ENCODE measurements at places on chromosomes 5 and 9. TPM values are rescaled to one million over a fixed set of nuclear protein-coding genes. Genes with fewer than 3 reads are reported as not detected.
A peak's percentile ranks its signal among the peaks of the same experiment; 100 is the strongest.

FKBP15 gene
- 25.8 TPM for total RNA-seq

DNA sequence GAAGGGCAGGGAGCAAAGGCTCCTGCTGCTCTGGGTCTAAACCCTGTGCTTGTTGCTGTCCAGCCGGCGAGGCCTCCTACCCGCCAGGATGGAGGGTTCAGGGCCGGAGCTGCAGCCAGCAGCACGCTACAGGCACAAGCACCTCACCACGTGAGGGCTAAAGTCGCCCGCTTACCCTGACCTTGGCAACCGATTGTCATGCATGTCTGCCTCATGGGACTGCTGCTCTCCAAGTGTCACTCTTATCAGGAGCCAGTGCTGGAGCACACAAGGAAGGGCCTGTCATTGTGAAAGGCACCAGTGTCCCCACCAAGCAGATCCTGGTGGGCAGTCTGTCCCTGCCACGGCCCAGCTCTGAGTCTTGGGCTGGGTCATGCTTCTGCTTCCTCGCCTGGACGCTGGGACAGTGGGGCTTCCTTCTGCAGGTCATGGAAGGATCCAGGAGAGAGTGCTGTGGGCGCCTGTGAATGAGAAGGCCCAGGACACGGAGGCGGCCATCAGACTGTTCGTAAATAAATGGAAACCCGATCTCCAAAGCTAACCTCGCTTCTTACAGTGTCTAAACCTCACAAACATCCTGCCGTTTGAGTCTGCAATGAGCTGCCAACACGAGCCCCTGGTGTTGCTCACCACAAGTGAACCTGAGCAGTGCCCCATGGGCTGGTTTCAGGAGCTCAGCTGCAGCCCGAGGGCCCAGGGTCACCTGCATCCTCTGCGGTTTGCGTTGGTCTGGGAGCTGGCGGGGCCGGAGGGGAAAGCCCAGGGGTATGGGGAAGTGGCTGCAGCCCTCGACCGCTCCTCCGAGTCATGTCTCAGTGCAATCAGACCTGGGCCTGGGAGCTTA lies 58.2 kb upstream of the RXRA start:
- no peak overlapping the region for H3K27ac ChIP-seq
- H3K36me3 ChIP-seq: no peaks in the 10 kb centered on the region
- no peaks in the 10 kb centered on the region for H3K4me1 ChIP-seq
- no peak for DNase-seq

DNA sequence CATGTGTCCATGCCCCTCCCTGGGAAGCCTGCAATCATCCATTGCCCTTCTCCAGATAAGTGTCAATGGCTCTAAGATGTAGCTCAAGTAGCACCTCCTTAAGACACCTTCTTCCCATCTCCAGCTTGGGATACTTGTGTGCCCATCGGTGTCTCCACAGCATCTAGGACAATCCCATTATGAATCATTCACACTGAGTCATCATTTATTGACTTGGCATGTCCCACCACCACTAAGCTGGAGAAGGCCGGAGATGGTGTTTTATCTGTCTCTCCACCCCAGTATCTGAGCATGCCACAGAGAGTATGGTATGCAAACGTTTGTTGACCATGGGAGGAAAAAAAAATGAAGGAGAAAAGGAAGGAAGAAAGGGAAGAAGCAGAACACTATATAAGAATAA lies 342.2 kb downstream of the TRIM32 start:
- DNase-seq: no peak
- H3K27ac ChIP-seq: no peak overlapping the region
- H3K4me1 ChIP-seq: no peaks in the 10 kb centered on the region
- no peaks in the 10 kb centered on the region for H3K27me3 ChIP-seq
- H3K36me3 ChIP-seq: no peaks in the 10 kb centered on the region

- no peak overlapping the region for H3K27ac ChIP-seq
- no peaks in the 10 kb centered on the region for H3K36me3 ChIP-seq
- H3K4me3 ChIP-seq: no peak overlapping the region
- no peaks in the 10 kb centered on the region for H3K4me1 ChIP-seq
- DNase-seq: no peak
- H3K27me3 ChIP-seq: peaks cover 7% of the 10 kb centered on the region
Measured at GRCh38 chr9:116777116-116777515, 90.0 kb downstream of the TRIM32 start.

- H3K4me1 ChIP-seq: no peaks in the 10 kb centered on the region
- H3K4me3 ChIP-seq: no peak overlapping the region
- no peak for DNase-seq
- H3K27ac ChIP-seq: no peak overlapping the region
- no peaks in the 10 kb centered on the region for H3K36me3 ChIP-seq
Measured at GRCh38 chr5:144315026-144315425, 144.4 kb downstream of the KCTD16 start.

DNA sequence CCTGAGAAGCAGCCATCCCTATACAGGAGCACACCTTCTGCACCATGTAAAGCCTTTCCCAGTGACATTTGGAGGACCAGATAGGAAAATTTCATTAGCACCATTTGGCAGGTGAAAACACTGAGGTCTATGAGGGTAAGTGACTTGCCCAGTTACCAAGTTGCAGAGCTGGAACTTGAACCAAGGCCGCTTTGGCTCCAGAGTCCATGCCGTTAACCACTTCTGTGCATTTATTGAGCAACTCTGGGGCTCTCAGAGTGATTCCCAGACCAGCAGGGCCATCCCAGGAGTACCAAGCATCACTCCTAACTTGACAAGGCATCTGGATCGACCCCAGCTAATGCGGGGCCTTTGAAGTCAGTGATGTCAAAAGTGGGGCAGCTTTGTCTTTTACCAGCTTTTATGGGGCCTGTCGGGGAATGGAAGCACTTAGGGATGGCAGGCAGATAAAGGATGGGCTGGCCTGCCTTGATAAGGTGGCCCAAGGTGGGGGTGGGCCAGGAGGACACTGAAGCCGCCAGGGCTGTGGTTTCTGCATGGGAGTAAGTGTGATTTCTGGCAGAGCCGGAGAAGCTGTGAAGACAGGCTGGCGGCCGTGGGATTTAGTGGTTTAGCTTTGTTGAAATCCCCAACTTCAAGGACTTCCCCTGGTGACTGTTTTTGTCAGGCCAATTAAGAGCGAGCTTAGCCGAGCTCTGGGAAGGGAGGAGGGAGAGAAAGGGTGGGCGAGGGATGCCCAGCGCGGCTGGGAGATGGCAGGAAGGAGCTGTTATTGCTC lies 127.3 kb downstream of the MACROH2A1 start:
- H3K36me3 ChIP-seq: no peaks in the 10 kb centered on the region
- no peak for DNase-seq
- no peaks in the 10 kb centered on the region for H3K4me1 ChIP-seq
- no peak overlapping the region for H3K4me3 ChIP-seq
- H3K27ac ChIP-seq: no peak overlapping the region
- H3K27me3 ChIP-seq: peaks cover 4% of the 10 kb centered on the region

GRCh38 chr5:136001466-136001981 lies 27.3 kb upstream of the TGFBI start:
- H3K27ac ChIP-seq: no peak overlapping the region
- no peaks in the 10 kb centered on the region for H3K4me1 ChIP-seq

DNA sequence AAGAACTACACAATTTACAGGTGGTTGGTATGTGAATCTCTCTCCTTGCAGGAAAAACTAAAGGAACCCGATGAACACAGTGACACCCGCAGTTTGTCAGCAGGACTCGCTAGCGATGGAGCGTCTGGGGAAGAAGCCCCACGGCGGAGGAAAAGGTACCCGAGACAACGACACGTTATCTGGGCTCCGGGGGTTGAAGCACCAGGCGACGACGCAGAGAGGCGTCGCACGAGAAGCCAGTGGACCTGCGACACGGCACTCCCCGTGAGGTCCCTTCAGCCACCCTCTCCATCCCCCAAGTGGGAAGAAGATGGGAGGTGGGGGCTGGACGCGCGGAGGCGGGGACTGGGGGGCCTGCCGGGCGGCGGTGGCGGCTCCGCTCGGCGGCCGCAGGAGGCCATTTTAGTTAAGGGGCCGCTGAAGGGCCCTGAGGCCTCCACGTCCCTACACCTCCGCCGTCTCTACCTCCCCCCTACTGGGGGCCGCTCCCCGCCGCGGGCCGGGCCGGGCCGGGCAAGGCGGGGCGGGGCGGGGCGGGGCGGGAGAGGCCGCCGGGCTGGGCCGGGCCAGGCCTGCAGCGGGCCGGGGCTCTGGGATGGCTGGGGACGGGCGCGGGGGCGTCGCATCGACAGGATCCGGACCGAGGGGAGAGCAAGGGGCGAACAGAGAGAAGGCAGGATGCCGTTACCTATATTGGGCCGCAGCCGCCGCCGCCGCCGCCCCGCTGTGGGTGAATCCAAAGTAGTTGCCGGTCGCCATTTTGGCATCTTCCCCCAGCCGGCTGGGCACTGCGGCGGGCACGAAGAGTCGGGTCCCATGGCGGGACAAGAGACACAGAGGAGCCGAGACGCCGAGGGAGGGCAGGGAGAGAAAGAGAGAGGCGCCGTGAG lies 754 bp downstream of the ZFR start:
- H3K27me3 ChIP-seq: no peaks in the 10 kb centered on the region
- peak overlapping the region; percentile 98 for H3K27ac ChIP-seq
- peaks cover 41% of the 10 kb centered on the region for H3K4me1 ChIP-seq
- DNase-seq: peak; percentile 61
- peaks cover 23% of the 10 kb centered on the region for H3K36me3 ChIP-seq

DMGDH gene
- 1.7 TPM for total RNA-seq

LMBRD2 gene
- total RNA-seq: 10.0 TPM

PTGER4 gene
- 53.7 TPM for total RNA-seq

- peaks cover 20% of the 10 kb centered on the region for H3K27me3 ChIP-seq
- no peak overlapping the region for H3K27ac ChIP-seq
- H3K4me3 ChIP-seq: no peak overlapping the region
- DNase-seq: no peak
- no peaks in the 10 kb centered on the region for H3K36me3 ChIP-seq
- no peaks in the 10 kb centered on the region for H3K4me1 ChIP-seq
Measured at GRCh38 chr9:121662359-121662758, 10.9 kb downstream of the DAB2IP start.

ECM2 gene
- not detected for total RNA-seq

GRCh38 chr9:129253803-129254381 lies 75.8 kb upstream of the IER5L start:
- DNase-seq: no peak
- peaks cover 4% of the 10 kb centered on the region for H3K27me3 ChIP-seq
- peaks cover 6% of the 10 kb centered on the region for H3K4me1 ChIP-seq
- no peak overlapping the region for H3K4me3 ChIP-seq
- H3K36me3 ChIP-seq: no peaks in the 10 kb centered on the region

DNA sequence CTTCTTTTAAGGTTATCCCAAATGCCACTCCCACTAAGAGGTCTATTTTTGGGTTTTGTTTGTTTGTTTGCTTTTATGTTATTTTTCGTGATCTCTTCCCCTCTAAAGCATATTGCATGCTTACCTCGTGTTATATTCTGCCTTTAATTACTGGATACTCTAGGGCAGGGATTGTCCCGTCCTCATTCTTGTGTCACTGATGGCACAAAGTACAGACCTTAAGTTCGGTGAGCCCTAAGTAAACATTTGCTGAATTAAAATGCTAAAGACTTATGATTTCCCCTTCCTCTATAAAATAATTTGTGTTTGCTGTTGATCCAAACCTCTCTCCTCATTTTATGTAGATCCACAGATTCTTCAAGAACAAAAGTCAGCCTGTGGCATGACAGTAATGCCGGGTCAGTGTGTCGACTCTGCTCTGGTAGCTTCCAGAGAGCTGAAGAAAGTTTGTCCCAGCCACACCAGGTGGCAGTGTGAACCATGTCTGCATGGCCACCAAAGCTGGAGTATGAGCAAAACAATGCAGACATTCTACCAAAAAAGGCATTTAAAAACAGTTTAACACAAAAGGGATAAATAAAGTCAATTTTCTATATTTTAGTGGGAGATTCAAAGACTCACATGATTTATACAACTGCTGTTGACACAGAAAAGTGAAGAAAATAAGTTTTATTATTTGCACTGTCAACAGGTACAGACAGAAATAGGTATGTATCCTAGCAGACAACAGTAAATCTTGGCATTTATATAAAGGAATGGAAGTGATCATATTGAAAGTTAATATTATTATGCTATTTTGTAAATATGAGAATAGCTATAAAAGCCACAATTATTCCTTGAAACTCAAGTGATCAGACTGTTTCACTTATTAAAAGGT lies 17.9 kb upstream of the POC5 start:
- H3K4me1 ChIP-seq: no peaks in the 10 kb centered on the region
- H3K27me3 ChIP-seq: peaks cover 9% of the 10 kb centered on the region
- peak; percentile 27 for DNase-seq
- no peak overlapping the region for H3K4me3 ChIP-seq

GRCh38 chr5:165574100-165574499 lies 2068.7 kb downstream of the MAT2B start:
- no peak overlapping the region for H3K27ac ChIP-seq
- no peaks in the 10 kb centered on the region for H3K36me3 ChIP-seq
- H3K27me3 ChIP-seq: no peaks in the 10 kb centered on the region
- H3K4me3 ChIP-seq: no peak overlapping the region
- H3K4me1 ChIP-seq: no peaks in the 10 kb centered on the region

GRCh38 chr9:3359778-3360177 lies 166.0 kb downstream of the RFX3 start:
- no peaks in the 10 kb centered on the region for H3K27me3 ChIP-seq
- peaks cover 13% of the 10 kb centered on the region for H3K36me3 ChIP-seq
- no peaks in the 10 kb centered on the region for H3K4me1 ChIP-seq
- no peak overlapping the region for H3K4me3 ChIP-seq
- no peak for DNase-seq

DNA sequence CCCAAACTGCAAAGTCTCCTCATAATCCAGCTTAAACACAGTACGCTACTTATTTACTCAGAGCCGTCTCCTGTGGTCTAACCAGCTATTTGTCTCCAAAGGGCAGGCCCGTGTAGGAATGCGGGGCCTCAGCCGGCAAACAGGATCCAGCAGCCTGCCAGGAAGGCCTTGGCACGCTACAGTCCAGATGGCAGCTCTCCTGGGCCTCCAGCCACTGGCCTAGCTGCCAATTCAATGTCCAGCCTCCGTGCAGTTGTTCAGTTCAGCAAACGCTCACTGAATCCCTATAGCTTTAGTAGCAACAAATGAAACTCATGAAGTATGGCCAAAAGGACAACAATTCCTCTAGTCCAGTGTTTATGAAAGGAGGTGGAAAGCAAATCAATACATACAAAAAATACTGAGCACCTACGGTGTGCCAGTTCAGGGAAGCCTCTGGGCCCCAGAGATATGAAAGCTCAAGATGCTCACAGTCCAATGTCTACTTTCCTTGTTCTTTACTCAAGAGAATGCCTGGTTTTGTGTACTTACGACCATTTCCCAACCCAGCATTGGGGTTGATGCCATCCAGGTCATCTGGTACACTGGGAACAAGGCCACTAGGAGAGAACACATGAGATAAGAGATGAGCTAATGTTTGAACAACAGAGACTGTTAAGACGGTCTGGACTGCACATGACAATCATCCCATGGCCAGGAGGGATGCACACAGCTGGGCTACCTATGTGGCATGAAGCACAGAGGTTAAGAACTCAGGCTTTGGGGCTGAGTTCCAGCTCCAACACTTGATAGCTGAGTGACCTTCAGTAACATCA lies 8.3 kb downstream of the CDK5RAP2 start:
- H3K36me3 ChIP-seq: peaks cover 30% of the 10 kb centered on the region
- no peak for DNase-seq
- peaks cover 20% of the 10 kb centered on the region for H3K4me1 ChIP-seq
- H3K4me3 ChIP-seq: no peak overlapping the region
- no peaks in the 10 kb centered on the region for H3K27me3 ChIP-seq
